ENCODE measurements at places on chromosomes 12 and 14.
A peak's percentile ranks its signal among the peaks of the same experiment; 100 is the strongest.

GRCh38 chr12:2035431-2036055 lies 17.2 kb upstream of the CACNA1C start:
- no peak for DNase-seq

DNA sequence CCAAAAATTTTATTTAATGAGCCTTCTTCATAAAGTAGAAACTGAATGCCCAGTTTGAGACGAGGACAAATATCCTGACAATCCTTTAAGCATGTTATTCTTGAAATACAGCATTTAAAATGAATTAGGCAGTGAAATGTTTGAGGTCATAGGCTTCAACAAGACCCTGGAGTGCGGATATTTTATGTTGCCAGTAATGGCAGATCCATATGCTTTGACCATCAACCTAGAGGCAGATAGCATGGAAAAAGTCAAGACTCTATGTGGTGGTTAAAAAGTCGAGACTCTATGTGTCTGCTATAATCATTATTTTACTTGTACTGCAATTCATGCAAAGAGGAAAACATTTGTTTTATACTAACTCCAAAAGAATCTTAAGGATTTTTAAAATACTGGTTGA lies 2.0 kb upstream of the MAP4K5 start:
- no peak for DNase-seq

DNA sequence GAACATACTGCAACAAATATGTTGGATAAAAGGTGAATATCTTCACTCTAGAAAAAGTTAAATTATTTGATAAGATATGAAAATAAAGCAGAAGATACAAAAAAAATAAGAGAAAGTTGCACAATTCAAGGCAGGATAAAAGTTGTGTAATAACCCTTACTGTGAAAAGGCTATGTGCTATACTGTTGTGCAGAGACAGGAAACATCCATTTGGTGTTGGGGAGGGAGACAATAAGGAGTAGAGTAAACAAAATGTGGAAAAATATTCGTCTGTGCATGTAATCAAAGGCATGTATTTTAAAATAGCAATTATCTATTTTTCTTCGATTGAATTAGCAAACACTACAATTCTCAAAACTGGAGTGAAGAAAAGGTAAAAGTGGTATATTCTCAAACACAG lies 34.8 kb downstream of the PTHLH start:
- no peak for DNase-seq

- DNase-seq = no peak
Measured at GRCh38 chr14:23399591-23399990, 8.5 kb downstream of the MYH6 start.

- no peak for DNase-seq
Measured at GRCh38 chr14:53190938-53191337, 37.8 kb upstream of the DDHD1 start.

DNA sequence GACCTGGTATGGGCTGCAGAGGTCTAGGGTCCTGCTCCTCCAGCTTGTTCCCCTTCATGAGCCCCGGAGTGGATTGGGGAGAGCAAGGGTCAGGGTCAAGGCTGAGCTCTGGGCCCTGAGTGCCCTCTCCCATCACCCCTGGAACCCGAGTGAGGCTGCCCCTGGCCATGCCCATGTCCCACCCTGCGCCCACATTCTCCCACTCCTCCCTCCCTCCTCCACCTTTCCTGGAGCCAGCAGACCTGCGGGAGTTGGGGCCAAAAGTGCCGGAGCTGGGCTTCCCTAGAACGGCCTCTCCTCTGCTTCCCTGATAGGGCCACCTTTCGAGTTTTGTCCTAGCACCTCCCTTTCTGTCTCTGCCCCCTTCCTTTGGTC lies 590 bp downstream of the SCNN1A start:
- DNase-seq = no peak

DNA sequence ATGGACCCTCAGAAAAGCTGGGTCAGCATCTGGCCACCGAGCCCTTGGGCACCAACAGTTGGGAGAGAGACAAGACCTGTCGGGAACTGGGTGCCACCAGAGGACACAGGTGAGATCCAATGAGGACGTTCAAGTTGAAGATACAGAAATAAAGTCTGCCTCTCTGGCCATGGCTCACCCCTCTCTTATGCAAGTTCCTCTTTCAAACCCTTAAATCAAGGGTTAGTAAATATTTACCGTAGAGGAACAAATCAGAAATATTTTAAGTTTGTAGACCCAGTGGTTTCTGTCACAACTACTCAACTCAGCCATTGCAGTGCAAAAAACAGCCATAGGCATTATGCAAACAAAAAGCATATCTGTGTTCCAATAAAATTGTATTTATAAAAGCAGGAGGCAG lies 76.5 kb upstream of the HSPB8 start:
- no peak for DNase-seq

GRCh38 chr12:6285532-6286306 lies 24.8 kb upstream of the PLEKHG6 start:
- no peak for DNase-seq

DNA sequence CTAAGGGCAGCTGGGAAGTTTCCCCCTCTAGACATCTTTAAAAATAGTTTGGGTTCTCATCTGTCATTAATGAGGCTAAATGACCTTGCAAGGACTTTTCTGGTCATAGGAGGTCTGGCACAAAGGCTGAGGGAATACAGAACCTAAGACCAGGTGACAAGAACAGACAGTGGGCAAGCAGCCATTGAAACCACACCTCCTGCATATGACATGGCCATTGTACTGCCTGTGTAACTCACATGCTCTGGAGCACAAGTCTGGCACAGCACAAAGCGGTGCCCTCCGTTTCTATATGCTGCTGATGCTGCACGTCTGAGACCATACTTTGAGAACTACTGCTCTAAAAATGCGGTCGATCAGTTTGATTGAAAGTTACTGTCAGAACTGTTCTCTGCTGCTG lies 143.3 kb downstream of the APAF1 start:
- no peak for DNase-seq

- DNase-seq = no peak
Measured at GRCh38 chr12:108854451-108855283, 2.7 kb downstream of the SSH1 start.

DNA sequence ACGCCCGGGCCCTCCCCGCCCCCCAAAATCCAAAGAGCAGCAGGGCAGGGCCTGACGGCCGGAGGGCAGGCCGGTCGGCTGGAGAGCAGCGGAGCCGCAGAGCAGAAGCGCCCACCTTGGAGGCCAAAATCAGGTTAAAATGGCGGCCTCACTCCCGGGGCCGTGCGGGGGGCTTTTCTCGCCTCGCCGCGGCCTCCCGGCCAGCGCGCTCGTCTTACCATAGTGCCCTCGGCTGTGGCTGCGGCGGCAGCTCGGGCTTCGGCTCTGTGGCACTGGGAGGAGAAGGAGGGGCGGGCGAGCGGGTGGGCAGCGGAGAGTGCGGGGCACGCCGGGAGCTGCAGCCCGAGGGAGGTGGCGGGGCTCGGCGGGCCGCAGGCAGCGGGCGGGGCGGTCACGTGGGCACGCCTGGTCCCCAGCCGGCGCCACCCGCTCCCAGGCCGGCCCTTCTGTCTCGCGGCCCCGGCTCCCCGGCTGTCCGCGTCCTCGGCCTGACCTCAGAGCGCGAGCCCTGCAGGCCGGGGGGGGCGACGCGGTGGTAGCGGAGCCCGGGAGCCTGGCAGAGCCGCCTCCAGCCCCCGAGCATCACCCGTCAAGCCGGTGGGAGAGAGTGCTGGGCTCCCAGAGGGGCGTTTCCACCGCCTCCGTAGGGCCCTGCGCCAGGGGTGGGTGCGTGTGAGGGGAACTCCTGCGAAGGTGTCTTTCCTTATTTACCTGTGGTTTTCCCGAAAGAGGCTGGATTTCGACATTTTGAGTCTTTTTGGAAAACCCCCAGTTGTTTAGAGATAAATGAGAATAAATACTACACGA lies at the start of gene CFL2:
TSS of gene CFL2 (minus strand) at position 274 of the 807 bp plus-strand sequence. CDS start at position 221, 53 bp downstream.
- peak; percentile 76 for DNase-seq

GRCh38 chr12:79987731-79988130 lies 52.8 kb upstream of the PPP1R12A start:
- no peak for DNase-seq

DNA sequence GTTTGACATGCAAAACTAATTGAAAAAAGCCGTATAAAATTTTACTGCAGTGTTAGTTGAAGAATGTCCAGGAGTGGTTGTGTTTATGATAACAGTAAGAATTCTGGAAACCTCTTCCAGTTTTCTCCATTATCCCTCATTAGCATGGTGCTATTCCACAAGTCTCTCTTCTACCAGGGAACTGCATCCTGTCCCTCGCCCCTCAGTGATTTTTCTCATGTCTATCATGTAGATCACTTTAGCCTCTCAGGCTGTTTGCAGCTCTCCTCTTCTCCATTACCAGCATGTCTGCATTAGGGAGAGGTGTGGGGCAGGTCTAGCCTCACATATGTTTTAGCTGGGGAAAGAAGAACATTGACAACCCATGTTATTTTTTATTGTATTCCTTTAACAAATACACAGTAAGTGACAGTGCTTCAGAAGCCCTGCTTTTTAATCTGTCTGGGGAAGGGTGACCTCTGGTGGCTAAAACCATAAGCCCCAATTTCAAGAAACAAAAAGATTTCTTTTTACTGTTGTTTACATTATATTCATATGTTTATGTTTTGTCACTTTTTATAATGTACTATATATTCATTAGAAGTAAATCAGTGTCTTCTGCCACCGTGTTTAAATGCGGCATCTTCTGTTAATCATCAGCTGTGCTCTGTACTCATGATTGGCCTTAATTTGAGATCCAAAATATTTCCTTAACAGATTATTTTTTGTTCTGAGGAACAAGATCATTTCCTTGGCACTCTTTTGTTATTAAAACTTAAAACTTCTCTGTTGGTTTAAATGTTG lies 70.7 kb downstream of the RASSF8 start:
- no peak for DNase-seq

- DNase-seq = peak; percentile 43
Measured at GRCh38 chr12:124477107-124477915, 90.1 kb downstream of the NCOR2 start.

GRCh38 chr12:130339951-130340350 lies 2.3 kb downstream of the PIWIL1 start:
- no peak for DNase-seq

DNA sequence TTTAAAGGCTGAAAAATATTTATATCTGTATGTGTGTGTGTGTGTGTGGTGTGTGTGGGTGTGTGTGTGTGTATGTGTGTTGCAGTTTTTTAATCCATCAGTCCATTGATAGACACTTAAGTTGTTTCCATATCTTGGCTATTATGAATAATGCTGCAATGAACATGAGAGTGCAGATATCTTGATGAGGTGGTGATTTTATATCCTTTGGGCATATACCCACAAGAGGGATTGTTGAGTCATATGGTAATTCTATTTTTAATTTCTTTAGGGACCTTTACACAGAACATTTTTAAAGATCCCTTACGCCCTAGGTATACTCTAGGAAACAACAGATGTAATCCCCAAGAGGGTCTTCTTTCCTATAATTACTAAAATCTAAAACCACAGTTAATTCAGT lies 154.5 kb upstream of the CLEC14A start:
- no peak for DNase-seq

Data from memory B cell (primary cell).